ENCODE measurements at places on chromosomes 7 and 10. TPM values are rescaled to one million over a fixed set of nuclear protein-coding genes. Genes with fewer than 3 reads are reported as not detected.

AVPI1 gene
- total RNA-seq, result 4.3 TPM

POM121 gene
- 53.2 TPM for total RNA-seq

UPK3B gene
- 4.7 TPM for total RNA-seq

NEUROD6 gene
- not detected for total RNA-seq

- no peak for DNase-seq
These were observed 68.1 kb upstream of the ITPRID1 start for GRCh38 chr7:31445686-31446355.

- no peak for DNase-seq
These were observed 42.5 kb downstream of the TACR2 start for GRCh38 chr10:69374242-69374641.

- DNase-seq, result no peak
These were observed 1.0 kb downstream of the NKX2-3 start for GRCh38 chr10:99533496-99534449.

DNA sequence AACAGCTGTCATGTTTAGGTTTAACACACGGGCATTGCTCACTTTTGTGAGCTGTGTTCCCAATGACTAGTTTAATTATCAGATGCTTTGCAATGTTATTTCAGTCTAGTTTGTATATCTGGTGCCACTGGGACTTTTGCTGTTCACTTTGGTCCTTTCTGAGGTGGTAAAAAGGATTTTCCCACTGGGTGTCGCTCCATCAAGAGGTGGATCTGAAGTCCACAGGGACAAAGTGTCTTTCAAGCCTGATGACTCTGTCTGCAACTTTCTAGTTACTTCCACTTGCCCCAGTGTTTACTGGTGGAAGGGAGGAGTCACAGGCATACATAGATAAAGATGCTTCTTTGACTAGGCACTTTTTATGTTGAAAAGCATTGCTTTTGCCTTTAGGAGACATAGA is 242.2 kb downstream of the HGF start:
- no peak for DNase-seq

DNA sequence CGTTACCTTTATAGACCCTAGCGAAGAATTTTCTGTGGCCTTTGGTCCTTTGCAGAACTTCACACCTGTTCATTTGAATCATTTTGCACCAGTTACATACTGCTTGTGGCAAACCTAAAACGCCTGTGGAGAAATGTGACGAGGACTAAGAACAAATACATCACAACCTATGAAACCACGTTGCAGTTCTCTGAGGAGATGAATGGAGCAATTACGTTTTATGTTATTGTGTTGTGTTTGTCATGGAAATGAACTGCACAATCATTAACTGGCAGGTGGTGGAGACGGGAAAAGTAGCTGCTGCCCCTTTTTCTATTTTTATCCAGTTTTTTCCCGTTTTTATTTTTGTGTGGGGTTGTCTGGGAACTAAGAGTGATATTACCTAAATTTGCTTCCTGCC is 505.5 kb downstream of the SDK1 start:
- no peak for DNase-seq

GRCh38 chr7:27518561-27519350 is 143.9 kb downstream of the HIBADH start:
- no peak for DNase-seq

DNA sequence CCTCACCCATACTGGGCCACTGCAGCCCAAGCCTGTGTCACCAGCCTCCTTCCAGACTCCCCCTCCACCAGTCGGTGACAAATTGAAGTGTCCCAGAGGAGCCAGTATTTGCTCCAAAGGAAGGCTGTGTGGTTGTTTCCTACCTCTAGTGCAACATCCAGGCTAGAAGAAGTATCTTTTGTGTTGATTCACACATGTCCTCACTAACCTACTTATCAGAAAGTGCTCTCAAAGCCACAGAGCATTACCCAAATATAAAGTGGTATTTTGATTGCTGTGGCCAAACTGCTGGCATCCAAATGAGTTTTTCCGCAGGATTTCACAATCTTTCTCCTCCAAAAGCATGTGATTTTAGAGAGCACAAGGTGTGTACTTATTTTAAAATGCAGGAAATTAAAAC is 134.8 kb downstream of the CUL2 start:
- no peak for DNase-seq

Measured in progenitor cell of endocrine pancreas (in vitro differentiated cells).